Fibroblast of skin of right quadriceps (primary cell): ENCODE measurements at places on chromosomes 2 and 18.

DNA sequence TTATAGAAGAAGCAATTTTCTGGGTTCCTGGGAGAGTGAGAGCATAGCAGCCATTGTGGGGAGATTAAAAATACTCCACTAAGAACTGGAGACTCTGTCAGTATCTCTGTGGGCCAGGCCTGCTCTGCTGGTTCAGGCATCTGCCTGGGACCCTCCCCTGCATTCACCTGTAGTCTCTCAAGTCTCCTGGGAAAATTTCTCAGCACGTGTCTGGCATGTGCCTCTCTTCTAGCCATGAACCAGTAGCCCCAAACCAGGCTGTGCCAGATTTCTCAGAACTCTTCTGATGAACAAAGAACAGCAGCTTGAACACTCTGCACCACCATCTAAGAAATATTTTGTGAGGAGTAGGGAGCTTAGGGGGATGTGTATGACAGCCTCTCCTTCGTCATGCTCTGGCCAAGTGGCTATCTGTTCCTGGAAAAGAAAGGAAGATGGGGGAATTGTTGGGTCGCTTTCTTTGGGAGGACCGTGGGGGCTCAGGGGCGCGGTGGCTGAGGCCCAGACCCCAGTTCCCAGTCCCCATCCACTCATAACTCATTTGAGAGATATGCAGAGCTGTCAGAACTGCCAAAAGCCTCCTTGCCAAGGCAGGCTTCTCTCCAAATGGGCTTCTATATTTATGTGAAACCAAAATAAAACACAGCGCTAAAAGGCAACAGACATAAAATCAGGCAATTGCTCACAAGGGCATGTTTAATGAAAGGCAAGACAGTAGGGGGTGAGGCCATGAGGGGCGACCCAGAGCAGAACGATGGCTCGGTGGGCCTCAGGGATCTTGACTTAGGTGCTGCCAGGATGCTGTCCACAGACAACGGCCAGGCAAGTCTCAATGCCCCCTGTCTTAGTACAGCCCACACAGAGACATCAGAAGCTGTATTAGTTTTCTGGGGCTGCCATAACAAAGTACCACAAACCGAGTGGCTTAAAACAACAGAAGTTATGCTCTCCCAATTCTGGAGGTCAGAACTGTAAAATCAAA lies 114.7 kb upstream of the TNP1 start:
- no peak for DNase-seq

DNA sequence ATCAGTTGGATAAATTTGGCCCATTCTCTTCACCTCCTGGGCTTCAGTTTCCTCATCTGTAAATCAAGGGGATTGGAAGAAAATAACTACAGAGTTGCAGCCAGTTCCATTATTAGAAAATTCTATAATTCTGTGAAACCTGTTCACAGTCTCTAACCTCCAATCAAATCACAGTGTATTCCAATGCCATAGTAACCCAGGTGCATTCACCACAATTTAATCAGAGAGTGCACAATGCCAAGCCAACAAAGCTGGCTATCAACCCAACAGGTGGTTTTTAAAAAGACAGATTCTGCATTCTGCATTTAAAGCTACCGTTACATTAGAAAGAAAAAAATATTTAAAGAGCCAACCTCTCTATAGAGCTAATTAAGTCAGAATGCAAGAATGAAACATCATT lies 308.6 kb downstream of the RNF144A start:
- no peak for DNase-seq

DNA sequence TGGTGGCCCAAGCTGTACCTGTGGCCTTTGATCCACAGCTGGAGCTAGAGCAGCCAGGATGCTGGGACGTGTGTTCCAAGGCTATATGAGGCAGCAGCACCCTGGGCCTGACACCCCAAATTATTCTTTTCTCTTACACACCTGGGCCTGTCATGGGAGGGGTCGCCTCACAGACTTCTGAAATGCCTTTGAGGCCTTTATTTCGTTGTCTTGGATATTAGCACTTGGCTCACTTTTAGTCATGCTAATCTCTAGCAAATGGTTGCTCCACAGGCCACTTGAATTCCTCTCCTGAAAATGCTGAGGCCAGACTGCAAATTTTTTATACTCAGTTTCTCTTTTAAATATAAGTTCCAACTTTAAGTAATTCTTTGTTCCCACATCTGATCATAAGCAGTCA lies 22.0 kb upstream of the IL1R2 start:
- no peak for DNase-seq

- no peak for DNase-seq
Measured at GRCh38 chr2:65158557-65158956, 28.7 kb upstream of the RAB1A start.

- no peak for DNase-seq
Measured at GRCh38 chr18:45657357-45658335, 42.4 kb downstream of the SLC14A2 start.

- no peak for DNase-seq
Measured at GRCh38 chr2:217045700-217046475, 186.0 kb upstream of the TNP1 start.

GRCh38 chr2:190119257-190119656 lies 56.7 kb upstream of the MSTN start:
- no peak for DNase-seq

DNA sequence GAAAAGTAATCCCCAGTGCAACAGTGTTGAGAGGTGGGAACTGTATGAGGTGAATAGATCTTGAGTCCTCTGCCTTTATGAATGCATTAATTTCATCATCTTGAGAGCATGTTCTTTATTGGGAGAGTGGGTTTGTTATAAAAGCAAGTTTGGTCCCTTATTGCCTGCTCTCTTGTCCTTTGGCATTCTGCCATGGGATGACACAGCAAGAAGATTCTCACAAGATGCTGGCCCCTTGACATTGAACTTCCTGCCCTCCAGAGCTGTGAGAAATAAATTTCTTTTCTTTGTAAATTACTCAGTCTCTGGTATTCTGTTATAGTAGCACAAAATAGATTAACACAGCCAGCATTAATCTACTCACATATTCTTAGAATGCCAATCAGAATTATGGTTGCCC lies 108.6 kb downstream of the EHBP1 start:
- DNase-seq = peak; percentile 89

DNA sequence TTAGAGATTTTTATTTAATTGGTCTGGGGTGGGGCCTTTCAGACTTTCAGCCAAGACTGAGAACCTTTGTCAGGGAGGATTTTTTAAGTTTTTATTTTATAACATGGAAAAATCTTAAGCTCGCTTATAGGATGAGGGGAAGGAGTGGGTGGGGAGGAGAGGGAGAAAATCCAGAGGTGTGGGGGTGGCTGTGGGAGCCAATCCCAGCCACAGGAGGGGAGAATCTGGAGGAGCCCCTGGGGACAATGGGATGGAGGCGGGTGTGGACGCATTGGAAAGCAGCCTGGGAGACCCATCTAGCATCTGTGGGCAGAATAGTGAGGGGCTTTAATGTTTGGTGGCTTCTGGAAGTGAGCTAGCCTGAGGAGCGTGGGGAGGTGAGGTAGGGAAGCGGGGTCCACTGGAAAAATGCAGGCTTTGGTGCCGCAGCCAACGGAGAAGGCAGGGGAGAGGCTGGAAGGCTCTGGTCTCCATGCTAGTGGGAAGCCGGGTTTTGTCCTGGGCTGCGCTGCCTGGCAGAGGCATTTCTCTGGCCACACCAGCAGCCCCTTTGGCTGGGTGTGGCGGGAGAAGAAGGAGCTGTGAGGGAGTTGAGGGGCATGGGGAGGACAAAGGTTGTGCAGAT lies 11.5 kb upstream of the INPP5D start:
- DNase-seq = no peak

DNA sequence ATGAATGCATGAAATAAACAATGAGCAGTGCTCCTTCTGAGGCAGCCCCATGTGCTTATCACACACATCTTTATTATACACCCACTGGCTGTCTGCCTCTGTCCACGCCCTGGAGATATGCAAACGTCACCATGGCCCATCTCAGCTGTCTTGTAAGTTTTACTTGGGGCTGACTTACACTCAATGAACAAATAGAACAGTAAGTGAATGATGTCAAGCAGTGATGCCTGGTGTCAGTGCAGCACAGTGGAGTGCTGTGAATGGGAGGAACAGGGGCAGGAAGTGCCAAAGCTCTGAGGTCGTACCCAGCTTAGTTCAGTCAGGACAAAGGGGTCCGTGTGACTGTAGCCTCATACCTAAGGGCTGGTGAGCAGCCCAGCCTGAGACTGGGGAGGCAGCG lies 659.5 kb upstream of the HS6ST1 start:
- no peak for DNase-seq

GRCh38 chr2:242058116-242058680 lies 188.7 kb downstream of the RTP5 start:
- DNase-seq = no peak

GRCh38 chr2:15736396-15737180 lies 144.9 kb downstream of the DDX1 start:
- DNase-seq = no peak

DNA sequence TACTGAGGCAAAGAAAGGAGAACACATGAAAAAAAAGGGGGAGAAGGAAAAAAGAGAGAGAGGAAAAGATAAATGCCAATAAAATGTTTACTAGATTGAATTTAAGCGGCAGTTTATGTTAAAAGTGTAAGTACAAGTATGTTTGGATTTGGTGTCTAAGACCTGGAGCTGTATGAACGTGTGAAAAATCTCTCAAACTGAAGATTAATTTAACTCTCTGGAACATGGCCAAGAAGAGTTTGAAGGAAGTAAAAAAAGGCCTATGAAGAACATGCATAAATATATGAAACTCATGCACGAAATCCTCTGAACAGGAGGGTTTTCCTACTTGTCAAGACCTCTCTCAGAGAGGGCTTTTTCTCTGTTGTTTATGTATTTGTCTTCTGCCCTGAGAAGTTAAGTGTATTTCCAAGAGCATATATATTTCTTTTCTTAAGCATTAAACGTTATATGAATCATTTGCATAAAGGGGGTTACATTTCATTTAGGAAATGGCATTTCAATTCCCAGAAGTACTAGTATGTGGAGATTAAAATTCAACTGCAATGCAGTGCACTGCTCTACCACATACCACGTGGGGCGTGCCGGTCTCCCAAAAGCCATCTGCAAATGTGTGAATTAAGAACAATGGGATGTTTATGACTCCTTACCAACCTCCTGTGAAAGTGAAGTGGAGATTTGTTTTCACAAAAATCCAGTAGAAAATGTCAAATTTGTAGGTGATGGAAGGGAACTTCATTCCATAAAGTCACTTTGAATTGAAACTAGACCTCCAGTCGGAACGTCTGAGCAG lies 281.1 kb upstream of the TRIB2 start:
- no peak for DNase-seq

DNA sequence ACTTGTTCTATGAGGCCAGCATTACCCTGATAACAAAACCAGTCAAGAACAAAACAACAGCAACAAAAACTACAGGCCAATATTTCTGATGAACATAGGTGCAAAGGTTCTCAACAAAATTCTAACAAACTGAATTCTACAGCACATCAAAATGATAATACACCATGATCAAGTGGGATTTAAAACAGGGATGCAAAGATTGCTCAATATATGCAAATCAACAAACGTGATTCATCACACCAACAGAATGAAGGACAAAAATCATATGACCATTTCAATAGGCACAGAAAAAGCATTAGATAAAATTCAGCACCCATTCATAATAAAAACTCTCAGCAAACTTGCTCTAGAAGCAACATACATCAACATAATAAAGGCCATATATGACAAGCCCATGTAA lies 173.6 kb downstream of the CAMKMT start:
- no peak for DNase-seq

DNA sequence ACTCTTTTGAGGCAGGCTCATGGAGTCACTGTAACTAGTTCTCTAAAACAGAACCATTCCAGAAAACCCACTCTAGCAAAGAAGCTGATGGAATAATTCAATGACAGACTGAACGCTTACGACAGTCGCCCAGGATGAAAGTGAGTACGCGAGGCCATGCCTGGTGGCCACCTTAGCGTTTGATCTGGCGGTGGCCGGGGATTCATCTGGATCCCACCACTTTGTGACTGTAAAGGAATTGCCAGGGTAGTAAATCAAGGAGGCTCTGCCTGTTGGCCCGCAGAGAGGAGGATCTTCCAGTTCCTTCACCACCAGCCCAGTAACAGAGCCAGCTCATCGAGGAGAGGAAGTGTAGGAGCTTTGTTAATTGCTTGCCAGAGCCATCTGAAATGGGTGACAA lies 34.6 kb downstream of the GREB1 start:
- no peak for DNase-seq

- DNase-seq = no peak
Measured at GRCh38 chr18:8810157-8810556, 104.8 kb downstream of the MTCL1 start.

GRCh38 chr2:68362749-68363148 lies 2.3 kb upstream of the PLEK start:
- no peak for DNase-seq

DNA sequence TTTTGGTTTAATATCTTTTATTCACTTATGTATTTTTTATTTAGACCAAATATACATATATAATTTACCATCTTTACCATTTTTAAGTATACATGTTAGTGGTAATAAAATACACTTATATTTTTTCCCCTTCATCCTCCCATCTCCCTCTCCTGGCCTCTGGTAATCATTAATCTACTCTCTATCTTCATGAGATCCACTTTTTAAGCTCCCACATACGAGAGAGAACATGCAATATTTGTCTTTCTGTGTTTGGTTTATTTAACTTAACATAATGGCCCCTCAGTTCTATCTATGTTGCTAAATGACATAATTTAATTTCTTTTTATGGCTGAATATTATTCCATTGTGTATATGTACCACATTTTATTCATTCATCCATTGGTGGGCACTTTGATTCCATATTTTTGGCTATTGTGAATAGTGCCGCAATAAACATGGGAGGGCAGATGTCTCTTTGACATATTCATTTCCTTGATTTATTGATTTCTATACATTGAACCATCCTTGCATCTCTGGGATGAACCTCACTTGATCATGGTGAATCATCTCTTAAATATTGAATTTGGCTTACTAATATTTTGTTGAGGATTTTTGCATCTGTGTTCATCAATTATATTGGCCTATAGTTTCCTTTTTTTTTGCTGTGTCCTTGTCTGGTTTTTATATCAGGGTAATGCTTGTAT lies 41.5 kb upstream of the MEP1B start:
- DNase-seq = no peak
